ENCODE measurements at places on chromosomes 3 and 15.

DNA sequence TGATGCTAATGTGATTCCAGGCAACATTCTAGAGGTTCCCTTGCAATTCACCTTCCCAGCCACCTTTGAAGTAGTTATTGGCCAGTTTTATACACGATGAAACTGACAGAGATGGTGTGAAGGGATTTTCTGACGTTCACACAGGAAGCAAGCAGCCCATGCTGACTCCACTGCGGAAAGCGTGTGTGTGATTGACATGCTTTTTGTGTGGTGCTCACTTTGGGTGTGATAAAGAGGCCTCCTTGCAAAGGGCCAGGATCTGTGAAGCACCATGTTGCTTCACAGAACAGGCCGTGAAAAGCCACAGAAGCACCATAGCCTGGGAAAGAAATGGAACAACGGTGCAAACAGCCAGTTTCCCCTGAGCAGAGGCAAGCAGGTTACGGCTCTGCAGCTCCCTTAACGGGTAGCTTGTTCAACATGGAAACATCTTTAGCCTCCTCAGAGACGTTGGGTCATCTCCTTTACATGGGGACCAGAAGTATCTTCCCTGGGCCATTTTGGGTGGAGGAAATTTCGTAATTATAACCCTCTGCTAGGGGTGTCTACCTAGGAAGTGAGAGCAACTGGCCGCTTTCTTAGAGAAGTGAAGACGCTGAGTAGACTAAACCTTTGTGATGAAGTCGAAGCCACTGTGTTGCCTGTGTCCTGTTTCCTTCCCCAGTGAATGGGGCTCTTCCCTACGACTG lies 108.5 kb downstream of the APBA2 start:
- no peak for DNase-seq

DNA sequence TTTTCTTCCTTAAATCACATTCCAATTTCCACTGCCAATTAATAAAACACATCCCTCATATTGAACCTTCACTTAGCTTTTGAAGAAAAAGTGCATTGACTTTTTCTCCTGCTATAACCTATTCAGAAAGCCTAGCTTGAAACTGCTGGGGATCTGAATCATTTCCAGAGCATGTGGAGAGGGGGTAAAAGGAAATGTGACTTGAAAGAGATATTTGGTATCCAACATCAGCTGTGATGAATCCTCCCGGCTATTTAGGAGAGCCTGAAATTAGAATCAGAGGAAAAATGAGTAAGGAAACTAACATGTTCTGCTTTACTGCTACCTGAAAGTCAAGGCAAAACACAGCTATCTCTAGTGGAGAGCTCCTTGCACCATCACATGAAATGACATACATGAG lies 2.6 kb upstream of the GNB5 start:
- no peak for DNase-seq

DNA sequence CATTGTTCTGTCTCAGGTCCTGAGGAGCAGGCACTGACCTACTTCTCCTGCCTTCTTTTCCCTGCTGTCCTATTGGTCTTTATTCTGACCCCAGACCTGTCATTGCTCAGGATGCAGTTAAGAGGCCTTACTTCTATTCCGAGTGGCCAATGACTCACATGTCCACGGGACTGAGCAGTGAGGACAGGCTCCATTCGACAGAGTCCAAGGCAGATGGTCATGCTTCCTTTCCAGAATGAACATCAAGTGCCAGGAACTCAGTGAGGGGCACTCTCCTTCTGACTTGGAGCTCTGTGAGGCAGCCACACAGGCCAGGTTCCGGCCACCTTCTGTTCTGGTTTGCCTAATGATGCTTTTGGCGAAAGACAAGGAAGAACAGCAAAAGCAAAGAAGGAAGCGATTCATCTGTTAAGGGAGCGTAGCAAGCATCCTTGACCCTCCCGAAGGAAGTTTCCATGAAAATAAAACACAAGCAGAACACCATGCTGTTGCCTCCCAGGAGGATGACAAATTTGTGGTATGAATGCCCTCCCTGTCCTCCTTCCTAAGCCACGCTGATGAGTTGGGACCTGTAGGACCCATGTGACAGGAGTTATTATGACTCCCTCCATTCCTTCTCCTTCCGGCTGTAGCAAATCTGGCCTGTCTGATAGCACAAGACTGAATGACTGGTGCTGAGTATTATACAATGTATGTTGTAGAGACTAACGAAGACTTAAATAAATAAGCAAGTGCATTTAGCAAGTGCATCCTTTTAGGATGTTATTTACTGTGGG lies 14.4 kb upstream of the TPRG1 start:
- no peak for DNase-seq

GRCh38 chr15:64901141-64901540 lies 10.6 kb upstream of the ANKDD1A start:
- no peak for DNase-seq

DNA sequence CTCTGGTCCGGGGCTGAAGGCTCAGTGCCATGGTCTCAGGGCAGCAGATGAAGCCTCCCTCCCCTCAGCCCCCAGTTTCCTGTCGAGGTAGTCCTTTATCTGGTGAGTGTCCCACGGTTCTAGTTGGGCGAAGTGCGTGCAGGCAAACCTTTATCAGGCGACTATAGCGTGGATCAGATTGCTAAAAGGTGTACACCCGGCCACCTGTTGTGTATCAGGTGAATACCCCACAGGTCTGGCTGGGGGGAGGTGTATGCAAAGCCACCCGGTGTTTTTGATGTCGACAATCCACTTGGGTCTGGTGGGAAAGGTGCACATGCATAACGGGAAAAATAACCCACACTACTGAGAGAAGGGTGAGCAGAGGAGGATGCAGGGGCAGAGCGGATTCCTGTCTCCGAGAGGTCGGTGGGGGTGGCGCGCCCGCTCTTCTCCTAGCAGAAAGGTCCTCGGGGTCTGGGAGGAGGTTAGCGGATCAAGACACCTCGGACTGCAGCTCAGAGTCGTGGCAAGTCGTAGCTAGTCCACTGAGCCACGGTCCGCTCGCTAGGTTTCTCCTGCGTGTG lies 507 bp downstream of the SLC12A6 start:
- DNase-seq = no peak

- no peak for DNase-seq
Measured at GRCh38 chr3:125042725-125043406, 12.9 kb downstream of the HEG1 start.

DNA sequence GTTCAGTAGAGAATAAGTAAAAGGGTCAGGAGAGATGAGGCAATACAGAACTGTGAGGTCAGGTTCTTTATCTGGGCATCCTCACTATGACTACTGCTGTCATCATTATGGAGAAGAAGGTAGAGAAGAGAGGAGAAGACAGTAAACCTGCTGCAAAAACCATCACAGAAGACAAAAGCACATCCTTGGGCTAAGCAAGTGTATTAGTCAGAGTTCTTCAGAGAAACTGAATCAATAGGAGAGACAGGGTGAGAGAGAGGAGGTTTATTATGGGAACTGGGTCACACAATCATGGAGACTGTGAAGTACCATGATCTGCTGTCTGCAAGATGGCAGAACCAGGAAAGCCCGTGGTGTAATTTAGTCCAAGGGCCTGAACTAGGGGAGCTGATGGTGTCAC lies 9.5 kb upstream of the ABHD17C start:
- DNase-seq = no peak

DNA sequence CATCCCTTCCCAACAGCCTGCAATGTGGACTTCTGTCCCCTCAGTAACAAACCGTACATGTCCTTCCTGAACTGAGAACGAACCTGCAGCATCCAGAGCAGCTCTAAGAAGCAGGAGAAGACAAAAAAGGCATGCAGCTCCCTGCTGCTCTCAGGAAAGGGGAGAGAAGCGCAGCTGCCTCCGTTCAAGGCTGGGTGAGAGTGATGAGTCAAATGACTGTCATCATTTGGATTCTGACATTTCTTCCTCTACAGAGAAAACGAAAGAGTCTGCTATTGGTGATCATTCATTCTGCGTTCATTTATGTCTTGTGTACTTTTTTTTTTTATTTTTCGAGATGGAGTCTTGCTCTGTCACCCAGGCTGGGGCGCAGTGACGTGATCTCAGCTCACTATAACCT lies 677.8 kb downstream of the FHIT start:
- DNase-seq = no peak

DNA sequence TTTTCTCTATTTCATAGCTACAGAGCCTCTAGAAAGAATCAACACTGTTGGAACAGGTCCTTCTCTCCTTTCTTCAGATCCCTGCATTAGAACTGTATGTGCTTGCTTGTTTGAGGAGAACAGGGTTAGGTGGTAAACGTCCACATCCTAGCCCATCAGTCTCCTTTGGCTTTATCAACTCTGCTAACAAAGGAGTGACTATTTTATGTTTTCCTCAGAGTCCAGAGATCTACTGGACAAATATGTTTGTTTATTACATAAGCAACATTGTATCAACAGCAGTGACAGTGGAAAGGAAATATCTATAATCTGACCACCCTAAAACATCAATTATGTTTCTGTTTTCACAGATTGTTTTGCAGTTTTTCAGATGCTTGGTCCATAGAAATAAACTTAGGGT lies 39.6 kb downstream of the CMSS1 start:
- DNase-seq = no peak

DNA sequence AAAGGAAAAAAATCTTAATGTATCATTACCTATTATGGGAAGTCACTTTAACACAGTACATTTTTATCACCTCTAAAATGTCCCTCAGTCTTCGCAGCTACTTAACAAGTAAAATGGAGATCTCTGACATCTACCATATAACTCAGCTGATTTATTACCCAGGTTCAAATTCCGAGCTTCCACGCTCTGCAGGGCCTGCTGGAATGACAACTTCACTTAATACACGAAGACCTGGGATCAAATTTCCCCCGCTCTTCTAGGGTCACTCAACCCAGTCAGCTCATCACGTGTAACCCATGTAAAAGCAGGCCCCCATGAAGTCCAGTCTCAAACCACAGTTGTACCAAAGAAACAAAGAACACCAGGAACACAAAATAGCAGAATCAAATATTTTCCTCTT lies 44.2 kb upstream of the ACP3 start:
- no peak for DNase-seq

DNA sequence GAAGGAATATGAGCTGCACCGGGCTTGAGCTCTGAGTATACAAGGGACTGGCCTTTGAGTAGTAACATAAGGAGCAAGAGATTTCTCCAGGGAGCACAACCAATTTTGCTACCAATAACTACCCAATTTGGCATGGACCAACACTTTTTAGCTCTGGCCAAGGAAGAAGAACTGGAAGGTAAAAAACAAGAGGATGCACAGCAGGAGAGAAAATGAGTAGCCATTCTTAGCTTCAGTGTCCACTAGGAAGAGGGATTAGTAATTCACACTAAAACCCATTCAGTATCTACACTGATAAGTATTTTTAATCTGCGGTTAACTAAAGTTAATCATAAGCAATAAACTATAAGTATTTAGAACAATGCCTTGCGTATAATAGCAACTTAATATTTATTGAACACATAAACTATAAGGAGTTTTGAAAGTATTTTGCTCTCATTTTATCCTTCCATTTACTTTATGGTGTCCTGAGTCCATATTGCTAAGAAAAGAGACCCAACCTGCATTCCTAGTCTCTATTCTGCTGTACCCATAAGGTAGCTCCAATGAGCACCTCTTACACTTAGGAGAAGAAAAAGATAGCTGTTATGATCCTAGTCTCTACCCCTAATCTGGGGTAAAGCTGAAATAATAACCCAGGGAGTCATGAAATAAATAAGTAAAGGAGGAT lies 268.9 kb downstream of the IGSF11 start:
- DNase-seq = no peak

DNA sequence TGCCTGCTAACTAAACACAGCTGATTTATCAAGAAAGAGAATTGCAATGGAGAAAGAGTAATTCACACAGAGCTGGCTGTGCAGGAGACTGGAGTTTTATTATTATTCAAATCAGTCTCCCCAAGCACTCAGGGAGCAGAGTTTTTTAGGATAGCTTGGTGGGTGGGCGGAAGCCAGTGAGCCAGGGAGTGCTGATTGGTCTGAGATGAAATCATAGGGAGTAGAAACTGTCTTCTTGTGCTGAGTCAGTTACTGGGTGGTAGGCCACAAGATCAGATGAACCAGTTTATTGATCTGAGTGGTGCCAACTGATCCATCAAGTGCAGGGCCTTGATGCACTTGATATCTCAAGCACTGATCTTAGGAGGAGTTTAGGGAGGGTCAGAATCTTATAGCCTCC lies 891.9 kb upstream of the CADM2 start:
- no peak for DNase-seq

- DNase-seq = no peak
Measured at GRCh38 chr3:185658943-185659342, 72.8 kb downstream of the SENP2 start.

DNA sequence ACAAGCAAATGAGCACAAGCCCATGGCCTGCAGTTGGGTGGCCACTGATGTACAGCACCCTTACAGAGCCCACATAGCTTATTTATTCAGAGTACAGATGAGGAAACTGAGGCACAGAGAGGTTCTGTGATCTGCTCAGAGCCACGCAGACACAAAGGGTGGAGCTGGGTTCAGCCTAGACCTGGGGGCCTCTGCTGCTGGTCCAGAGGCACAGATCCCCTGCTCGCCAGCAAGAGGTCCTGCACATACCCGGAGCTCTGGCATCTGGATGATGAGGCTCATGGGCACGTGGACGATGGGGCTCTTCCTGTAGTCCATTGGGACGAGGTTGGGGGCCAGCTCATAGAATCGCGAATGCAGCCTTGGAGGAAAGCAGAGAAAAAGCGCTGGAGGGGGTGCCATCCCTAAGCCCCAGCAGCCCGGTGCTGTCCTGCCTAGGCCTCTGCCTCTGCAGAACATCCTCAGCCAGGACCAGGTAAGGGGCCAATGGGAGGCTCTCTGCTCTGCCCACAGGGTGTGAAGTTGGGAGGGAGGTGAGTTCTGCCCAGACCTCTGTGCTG lies 18.6 kb downstream of the SH2D7 start:
- no peak for DNase-seq

GRCh38 chr3:99534951-99535704 lies 103.3 kb upstream of the COL8A1 start:
- DNase-seq = no peak

DNA sequence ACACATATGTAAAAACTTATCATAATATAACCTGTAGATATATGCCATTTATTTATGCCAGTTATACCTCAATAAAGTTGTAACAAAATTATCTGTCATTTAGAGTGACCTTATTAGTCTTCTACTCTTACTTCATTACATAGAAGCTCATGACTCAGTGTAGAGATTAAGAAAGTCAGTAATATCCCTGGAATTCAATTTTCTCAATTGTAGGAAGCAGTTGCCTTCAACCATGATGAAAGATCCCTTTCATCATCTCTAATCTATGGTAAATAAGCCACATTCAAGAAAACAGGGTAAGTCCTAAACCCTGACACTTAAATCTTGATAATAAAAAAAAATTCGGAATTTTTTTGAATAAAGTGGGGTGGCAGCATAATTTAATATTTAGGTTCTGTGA lies 216.5 kb upstream of the PEX5L start:
- DNase-seq = no peak

DNA sequence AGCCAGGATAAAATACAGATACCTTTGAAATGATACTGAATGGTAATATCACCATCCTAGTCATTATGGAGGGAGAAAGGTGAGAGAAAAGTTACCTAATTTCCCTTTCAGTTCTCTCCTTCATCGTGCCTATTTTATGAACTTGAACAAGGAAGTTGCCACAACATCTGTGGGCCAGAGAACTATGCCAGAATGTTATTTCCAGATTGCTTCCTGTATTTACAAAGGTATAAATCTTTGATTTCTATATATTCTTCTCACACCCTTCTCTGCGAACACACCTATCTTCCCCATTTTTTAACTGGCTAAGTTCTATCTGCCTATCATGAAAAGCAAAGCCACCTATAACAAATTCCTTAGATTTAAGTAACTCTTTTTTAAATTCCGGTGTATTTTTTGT lies 163.6 kb upstream of the GRM7 start:
- no peak for DNase-seq

- DNase-seq = no peak
Measured at GRCh38 chr3:4987538-4988296, 8.5 kb downstream of the BHLHE40 start.

All from esophagus muscularis mucosa (tissue), 4 donors.